ENCODE measurements at places on chromosomes 6 and 20.

GRCh38 chr6:15754035-15754705, 91.3 kb upstream of the DTNBP1 start:
- DNase-seq, result no peak

GRCh38 chr6:44339301-44339700, 3.1 kb upstream of the SPATS1 start:
- no peak for DNase-seq

DNA sequence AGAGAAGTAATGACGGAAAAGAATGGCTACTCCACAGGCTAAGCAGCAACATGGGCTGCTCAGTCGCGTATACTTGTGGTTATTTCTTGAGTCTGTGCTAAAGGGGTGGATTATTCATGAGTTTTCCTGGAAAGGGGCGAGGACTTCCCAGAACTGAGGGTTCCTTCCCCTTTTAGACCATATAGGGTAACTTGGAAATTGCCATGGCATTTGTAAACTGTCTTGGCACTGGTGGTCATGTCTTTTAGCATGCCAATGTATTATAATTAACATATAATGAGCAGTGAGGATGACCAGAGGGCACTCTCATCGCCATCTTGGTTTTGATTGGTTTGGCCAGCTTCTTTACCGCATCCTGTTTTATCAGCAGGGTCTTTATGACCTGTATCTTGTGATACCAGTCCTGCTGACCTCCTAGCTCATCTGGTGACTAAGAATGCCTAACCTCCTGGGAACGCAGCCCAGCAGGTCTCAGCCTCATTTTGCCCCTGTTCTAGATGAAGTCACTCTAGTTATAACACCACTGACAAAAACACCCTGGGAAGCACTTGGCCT, 11.4 kb downstream of the LBP start:
- no peak for DNase-seq

- DNase-seq, result no peak
These were observed 38.5 kb downstream of the SUN5 start for GRCh38 chr20:32965581-32966373.

DNA sequence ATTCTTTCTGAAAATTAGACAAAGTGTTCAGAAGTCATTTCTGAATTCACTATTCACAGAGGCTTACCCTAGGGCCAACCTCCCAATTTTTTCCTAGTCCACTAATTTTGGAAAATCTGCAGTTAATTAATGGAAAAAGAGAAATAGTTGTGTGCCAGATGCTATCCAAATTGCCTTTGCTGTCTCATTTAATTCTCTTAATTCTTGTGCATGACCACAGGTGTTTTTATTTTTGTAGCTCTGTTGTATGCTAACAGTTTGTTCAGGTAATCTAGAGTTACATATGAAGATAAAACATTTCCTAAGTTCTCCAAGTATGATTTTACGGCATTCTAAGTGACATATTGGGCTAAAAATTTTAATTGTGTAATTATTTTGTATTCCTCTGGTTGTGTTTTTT, 96.8 kb downstream of the SCAF8 start:
- DNase-seq, result no peak

- no peak for DNase-seq
These were observed 13.8 kb upstream of the TIAM2 start for GRCh38 chr6:154981079-154981870.

- DNase-seq, result no peak
These were observed 107.4 kb downstream of the PXDC1 start for GRCh38 chr6:3643921-3644738.

- DNase-seq, result no peak
These were observed 135.6 kb upstream of the BACH2 start for GRCh38 chr6:90432041-90432775.

GRCh38 chr6:33123732-33124524, 48.1 kb downstream of the HLA-DPB1 start:
- DNase-seq, result no peak
